HFFc6 (cell line): ENCODE measurements at places on chromosomes 16 and 17. TPM values are rescaled to one million over a fixed set of nuclear protein-coding genes. Genes with fewer than 3 reads are reported as not detected.

DNA sequence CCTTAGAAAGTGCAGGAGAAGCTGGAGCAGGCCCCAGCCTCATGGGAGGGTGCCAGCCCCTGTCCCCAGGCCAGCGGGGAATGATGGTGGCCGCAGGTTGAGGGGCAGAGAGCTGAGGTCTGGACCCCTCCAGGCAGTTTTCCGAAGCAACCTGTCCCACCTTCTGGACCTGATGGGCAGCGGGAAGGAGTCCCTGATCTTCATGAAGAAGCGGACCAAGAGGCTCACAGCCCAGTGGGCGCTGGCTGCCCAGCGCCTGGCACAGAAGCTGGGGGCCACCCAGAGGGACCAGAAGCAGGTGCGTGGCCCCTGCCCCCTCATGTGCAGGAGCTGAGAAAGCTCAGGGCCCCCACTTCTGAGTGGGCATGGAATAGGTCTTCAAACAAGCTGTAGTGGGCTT lies 36.8 kb downstream of the MGAT5B start:
- DNase-seq = no peak

Gene CHD9NB
- 2.1 to 2.7 TPM (median 2.1 TPM) in 3 replicates for total RNA-seq

Gene ERAL1
- total RNA-seq = 45.6 to 46.4 TPM (median 46.1 TPM) in 3 replicates

Gene TMEM100
- total RNA-seq = 0.26 TPM in 1 of 3 replicates, not detected in the others

GRCh38 chr16:88760424-88761142 lies 24.4 kb downstream of the PIEZO1 start:
- DNase-seq = no peak
